ENCODE measurements at places on chromosomes 2 and 18.

DNA sequence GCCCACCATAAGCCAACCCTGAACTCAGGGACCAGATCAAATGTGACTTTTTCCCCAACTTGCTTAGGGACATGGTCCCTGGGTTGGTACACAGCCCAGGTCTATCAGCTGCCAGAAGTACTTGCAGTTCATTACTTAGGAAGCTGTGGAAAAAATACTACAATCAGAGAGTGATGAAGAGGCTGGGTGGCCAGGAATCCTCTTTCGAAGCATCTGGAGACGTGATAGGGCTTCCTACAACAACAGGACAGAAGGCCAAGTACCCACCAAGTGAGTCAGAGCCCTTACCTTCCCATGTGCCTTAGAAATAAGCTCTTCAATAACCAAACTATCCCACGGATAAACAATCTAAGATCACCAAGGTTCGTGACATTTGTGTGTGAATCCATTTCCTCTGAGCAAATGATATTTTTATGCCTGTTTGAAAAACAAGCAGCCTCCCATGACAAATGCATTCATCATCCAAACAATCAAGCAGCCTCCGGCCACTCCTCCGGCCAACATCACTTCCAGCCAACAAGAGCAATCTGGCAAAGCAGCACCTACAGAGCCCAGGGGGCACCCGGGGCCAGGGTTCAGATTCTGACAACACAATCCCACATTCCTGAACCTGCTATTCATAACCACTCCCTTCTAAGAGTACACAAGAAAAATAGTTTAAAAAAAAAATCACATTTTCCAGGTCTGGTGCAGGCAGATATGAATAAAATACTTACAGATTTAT lies 26.4 kb downstream of the TBC1D8 start:
- no peak for DNase-seq

DNA sequence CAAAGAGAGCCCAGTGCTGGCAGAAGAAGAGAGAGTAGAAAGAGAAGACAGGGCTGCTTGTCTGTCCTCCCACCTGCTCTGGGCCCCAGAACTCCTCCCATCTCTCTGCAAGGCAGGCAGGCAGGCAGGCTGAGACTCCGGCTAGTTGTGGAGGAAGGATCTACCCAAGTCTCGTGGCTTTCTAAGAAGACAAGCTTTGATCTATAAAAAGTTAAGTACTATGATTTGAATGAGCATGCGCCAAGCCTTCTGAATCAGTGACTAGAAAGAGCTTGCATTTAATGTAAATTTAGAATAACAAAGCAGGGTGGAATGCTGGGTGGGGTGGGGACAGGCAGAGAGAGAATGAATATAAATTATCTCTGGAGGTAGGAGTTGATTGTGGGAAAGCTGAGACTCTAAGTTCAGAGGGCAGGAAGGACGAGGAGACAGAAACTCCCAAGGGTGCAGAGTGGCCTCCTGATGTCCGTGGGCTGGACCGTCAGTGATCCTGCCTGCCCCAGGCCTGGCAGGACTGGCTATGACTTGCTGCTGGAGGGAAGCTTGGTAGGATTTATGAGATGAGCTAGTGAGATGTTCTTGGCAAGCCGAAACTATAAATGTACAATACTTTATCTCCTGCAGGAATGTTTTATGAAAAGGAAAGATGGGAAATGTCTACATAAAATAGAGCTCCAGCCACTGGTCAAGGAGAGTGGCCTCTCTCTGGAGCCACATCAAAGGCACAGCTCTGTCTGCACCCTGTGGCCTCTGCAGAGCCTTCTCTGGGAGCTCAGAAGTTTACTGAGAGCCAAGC lies 447.5 kb downstream of the TNS1 start:
- no peak for DNase-seq

DNA sequence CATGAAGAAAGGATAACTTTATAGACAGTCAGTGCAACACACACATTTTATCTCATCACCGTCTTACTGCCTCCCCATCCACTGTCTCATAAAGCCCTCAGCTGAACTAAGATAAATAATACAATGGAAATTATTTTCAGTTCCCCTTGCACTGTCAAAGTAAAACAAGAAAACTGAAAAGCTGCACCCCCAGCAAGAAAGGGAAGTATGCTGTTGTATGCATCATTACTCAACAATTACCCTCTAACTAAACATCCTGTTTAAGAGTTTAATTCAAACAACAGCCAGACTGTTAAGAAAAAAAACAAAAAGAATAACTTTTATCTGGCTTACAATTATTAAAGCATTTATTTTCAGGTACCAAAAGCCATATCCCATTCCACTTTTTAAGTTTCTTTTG lies 25.0 kb downstream of the MPPE1 start:
- DNase-seq: no peak

DNA sequence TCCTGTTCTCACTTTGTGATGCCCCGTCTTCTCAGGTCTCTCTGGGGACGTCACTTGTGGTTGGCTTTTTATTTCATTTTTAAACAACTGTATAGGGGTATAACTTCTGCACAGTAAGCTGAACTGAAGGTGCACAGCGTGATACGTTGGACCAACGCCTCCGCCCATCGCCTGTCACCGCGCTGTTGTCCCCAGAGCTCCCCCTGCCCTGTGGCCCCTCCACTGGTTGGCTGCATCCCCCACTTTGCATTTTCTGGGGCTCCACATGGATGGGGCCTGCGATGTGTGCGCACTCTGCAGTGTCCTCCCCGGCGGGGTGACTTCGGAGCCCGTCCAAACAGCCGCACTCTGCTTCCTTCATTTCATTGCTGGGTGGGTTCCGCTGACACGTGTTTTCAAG lies 14.3 kb downstream of the GPR35 start:
- no peak for DNase-seq

GRCh38 chr18:49139766-49140165 lies 189.0 kb upstream of the SMAD7 start:
- no peak for DNase-seq

- no peak for DNase-seq
These were observed 236.6 kb downstream of the SS18 start for GRCh38 chr18:25853691-25854433.

GRCh38 chr2:210593166-210593565 lies 36.8 kb downstream of the CPS1 start:
- DNase-seq: no peak

GRCh38 chr2:43481927-43482542 lies 113.8 kb downstream of the THADA start:
- no peak for DNase-seq

DNA sequence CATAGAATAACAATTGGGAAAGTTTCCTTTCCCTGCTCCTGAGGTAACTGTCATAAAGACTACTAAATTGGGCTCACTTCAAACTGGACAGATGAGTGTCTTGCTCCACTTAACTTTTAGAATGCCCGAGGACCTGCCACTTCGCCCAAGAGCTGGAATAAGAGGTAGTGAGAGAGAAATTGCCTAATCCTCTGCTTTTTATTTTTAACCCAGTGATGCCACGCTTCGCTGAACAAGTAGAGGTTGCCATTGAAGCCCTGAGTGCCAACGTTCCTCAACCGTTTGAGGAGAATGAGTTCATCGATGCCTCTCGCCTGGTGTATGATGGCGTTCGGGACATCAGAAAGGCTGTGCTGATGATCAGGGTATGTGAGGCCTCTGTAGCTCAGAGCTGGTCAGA lies 269.4 kb upstream of the LRRTM1 start:
- DNase-seq: no peak

DNA sequence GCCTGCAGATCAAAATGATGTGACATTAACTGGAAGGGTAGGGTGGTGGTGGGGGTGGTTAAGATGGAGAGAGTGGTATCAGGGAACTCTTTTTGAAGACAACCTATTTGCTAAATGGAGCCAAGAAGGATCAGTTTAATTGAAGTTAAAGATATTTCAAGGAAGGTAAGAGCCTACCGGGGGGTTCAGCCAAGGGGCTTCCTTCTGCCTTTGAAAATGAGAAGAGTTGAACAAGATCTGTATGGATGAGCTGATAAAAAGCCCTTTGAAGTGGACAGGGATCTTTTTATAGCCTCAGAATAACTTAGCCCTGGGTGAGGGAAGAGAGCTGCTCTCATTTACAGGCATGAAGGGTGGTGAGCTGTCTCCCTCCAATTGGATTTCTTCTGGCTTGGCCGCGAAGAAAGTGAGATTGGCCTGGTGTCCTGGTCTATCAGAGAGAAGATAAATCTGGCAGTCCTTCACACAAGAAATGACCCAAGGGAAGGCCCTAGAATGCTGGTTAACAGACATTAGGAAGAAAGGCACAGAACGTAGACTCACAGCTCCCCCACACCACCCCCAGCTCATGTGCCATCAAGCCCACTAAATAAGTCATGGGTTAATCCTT lies 439.8 kb downstream of the TNS1 start:
- DNase-seq: no peak

- no peak for DNase-seq
These were observed 573.2 kb downstream of the METTL4 start for GRCh38 chr18:1998121-1998520.

DNA sequence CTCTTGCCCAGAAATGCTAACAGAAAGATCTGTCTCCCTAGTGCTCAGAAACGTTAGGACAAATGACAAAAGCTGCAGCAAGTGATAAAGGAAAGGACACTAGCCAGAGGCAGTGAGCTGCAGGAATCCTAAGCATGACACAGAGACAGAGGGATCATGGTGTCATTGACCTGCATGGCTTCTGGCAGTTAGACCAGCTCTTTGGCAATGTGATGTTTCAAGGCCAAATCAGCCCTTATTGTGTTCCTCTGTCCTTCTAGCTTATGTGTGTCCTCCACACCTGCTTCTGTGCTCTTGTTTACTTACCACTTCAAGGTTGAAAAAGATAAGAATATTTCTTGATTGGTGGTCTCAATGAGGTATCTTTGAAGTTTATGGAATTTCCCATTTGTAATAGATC lies 120.8 kb downstream of the RHBDD1 start:
- DNase-seq: no peak

- DNase-seq: no peak
These were observed 160.8 kb downstream of the TGIF1 start for GRCh38 chr18:3610813-3611212.

DNA sequence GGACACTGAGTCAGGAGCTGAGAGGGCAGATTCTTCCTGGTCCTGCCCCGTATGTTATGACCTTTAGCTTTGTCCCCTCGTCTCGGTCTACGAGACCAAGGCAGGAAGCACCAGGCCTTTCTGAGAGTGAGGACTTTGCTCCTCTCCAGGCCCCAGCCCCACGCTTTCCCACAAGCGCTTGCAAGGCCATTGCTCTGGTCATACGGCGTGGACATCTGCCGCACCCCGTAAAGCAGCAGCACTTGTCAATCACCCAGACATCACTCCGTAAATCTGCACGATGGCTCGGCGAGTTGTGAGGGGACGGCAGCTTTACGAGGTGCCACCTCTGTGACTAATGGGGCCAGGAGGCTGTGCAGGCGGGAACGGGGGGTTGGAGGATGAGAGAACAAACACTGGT lies 100.8 kb upstream of the TWIST2 start:
- no peak for DNase-seq

DNA sequence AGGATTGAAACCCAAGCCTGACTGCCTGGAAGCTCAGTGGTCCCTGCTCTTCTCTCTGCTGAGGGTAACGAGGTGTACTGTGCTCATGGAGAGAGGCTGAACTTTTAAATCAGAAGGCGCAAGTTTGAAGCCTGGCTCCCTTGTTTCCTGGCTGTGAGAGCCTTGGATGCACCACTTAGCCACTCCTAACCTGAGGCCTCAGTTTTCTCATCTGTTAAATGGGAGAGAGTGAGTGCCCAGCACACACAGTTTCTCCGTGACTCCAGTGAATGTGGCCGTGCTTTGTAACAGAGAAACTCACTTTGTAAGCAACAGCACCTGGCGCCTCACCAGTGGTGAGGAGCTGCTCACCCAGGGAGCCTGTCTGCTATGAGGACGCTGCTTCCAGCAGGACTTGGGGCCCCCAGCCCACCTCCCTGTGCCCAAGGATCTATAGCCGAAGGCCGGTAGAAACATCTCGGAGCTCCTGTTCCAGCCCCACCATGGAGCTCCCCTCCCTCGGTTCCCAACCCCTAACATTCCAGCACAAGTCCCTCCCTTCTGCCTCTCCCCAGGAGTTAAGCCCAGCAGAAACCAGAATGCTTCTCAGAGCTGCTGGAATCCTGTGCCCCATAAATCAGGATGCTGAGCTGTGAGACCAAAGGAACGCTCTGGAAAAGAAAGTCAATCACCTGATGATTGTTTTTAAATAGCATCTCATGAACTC lies 20.3 kb upstream of the KCNK3 start:
- DNase-seq: no peak

GRCh38 chr2:157159221-157159934 lies 98.1 kb upstream of the GALNT5 start:
- no peak for DNase-seq

- DNase-seq: no peak
These were observed 70.8 kb downstream of the FAM117B start for GRCh38 chr2:202705446-202706020.

- DNase-seq: no peak
These were observed 11.8 kb downstream of the ARHGAP15 start for GRCh38 chr2:143140864-143141661.

- DNase-seq: no peak
These were observed 853.9 kb downstream of the NRXN1 start for GRCh38 chr2:50178050-50178449.

GRCh38 chr18:67428805-67429204 lies 87.7 kb downstream of the DSEL start:
- DNase-seq: no peak

GRCh38 chr2:240250150-240250984 lies 109.9 kb upstream of the OTOS start:
- no peak for DNase-seq

GRCh38 chr2:207258263-207258991 lies 92.7 kb upstream of the KLF7 start:
- no peak for DNase-seq

- DNase-seq: no peak
These were observed 111.0 kb downstream of the BCL2L11 start for GRCh38 chr2:111231532-111232252.

- no peak for DNase-seq
These were observed 46.3 kb downstream of the PSD4 start for GRCh38 chr2:113219889-113220641.

- no peak for DNase-seq
These were observed 85.7 kb downstream of the SUCLG1 start for GRCh38 chr2:84373391-84373790.

DNA sequence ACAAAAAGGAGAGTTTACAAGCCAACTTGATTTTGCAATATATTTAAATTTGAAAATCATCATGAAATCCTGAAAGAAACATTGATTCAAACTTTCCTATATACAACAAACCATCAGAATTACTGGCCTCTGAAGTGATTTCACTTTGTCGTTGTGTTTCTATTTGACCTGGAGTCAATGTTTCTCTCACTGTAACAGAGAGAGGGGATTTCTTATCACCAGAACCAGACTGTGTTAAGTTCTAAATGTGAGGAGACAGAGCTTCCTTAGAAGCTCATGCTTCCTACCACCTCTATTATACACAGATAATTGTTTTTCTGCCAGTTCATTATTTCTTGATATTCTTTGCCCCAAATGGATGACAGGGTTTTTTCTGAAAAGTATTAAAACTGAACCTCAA lies 245.0 kb upstream of the RND3 start:
- no peak for DNase-seq

DNA sequence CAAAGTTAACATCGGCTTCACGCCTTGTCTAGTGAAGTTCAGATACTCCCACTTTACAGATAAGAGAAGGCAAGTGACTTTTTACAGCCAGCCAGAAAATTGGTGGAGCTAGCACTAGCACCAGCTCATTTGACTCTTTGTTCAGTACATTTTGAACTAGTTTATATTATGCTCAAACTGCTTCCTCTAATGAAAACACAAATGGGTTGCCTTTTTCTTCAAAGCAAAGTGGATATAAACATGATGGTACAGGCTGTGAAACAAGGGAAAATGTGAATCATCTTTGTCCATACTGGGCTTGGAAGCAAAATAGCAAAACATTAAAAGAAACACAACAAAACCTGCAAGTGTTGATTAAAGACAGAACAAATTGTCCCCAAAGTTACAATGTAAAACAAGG lies 99.6 kb upstream of the LHCGR start:
- DNase-seq: no peak

Data from activated T-cell treated with anti-CD3 and anti-CD28 coated beads for 24 hours (primary cell).